ENCODE measurements at places on chromosomes 6 and 20. TPM values are rescaled to one million over a fixed set of nuclear protein-coding genes. Genes with fewer than 3 reads are reported as not detected.

DNA sequence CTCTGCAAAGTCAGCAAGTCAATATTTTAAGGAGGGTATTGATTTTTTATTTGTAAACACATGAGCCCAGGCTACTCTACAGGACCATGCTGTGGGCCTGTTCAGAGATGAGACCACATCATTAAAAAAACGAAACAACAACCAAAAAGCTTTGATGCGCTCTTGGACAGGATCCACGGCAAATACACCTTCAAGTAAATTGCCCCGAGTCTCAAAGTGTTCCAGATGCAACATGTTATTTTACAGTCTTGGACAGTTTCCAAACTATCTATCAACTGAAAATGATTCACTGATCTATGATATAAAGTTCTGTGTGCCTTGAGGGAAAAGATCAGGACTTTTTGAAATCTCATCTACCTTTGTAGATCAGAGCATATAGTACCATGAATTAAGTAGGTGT is 25.8 kb upstream of the CARMIL1 start:
- no peak overlapping the region for H3K27ac ChIP-seq
- H3K27me3 ChIP-seq: no peaks in the 10 kb centered on the region
- no peaks in the 10 kb centered on the region for H3K4me1 ChIP-seq
- DNase-seq: no peak
- H3K36me3 ChIP-seq: no peaks in the 10 kb centered on the region

- H3K36me3 ChIP-seq: no peaks in the 10 kb centered on the region
- H3K27ac ChIP-seq: no peak overlapping the region
- no peaks in the 10 kb centered on the region for H3K4me1 ChIP-seq
- no peak for DNase-seq
- H3K4me3 ChIP-seq: no peak overlapping the region
Observed at GRCh38 chr6:106133040-106133439, 46.9 kb downstream of the PRDM1 start.

DNA sequence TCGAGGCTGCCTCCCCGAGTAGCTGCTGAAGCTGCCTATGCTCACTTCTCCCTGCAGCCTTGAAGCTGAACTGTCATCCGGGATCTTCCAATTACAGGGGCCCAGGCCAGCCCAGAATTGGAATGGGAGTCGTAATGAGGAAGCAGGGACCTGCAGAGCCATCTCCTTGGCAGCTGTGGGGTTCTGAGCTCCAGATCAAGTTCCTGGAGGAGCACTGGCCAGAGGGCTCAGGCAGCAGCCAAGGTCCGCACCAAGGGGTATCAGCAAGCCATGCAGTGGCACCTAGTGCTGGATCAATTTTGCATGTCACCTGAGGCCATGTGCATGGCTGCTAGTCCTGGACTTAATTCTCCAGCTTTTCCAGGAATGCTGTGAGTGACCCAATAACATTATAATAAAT is 163.2 kb upstream of the TSHZ2 start:
- no peak overlapping the region for H3K4me3 ChIP-seq
- no peak for DNase-seq
- H3K27ac ChIP-seq: no peak overlapping the region
- no peaks in the 10 kb centered on the region for H3K27me3 ChIP-seq

GRCh38 chr20:25867776-25868649 is 171.4 kb upstream of the ZNF337 start:
- H3K27me3 ChIP-seq: no peaks in the 10 kb centered on the region
- peak; percentile 90 for DNase-seq
- no peaks in the 10 kb centered on the region for H3K36me3 ChIP-seq
- peak overlapping the region; percentile 58 for H3K4me3 ChIP-seq

The BMP5 gene
- total RNA-seq: 2.2 TPM
